ENCODE measurements at places on chromosomes 2 and 18.

DNA sequence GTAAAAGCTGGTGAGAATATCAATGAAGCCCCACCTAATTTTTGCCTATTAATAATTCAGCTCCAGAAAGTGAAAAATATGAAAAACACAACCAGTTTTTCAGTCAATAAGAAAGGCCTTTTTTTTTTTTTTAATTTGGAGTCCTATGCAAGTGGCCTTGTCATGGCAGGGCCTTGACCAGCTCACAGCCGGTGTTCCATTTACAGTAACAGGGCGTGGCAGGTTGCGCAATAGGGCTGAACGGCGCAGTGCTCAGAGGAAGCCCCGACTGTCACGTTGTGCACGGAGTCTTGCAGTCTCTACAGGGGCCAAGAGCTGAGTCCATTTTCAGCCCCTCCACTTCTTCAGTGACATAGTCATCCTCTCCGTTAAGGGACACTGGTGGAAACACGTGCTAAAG is 184.1 kb upstream of the FN1 start:
- DNase-seq: no peak

DNA sequence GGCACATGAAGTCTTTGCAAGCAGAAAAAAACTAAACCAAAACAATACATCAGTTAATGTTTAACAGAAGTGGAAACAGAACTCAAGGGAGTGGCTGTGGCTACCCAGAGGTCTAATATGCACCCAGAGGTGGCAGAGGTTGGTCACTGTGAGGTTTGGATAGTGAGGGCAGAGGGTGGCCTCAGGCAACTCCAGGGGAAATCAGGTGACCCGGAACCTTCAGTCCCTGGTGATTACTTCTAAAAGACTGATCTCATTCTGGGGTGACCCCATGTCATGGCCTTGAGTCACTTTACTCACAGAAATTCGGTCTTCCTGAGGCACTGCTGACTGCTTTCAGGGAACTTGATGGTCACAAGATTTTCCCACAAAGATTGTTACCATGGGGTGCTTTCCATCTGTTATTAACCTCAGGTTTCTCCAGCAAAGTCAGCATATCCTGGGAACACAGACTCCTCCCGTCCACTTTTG is 99.4 kb downstream of the TMEM17 start:
- DNase-seq: no peak

DNA sequence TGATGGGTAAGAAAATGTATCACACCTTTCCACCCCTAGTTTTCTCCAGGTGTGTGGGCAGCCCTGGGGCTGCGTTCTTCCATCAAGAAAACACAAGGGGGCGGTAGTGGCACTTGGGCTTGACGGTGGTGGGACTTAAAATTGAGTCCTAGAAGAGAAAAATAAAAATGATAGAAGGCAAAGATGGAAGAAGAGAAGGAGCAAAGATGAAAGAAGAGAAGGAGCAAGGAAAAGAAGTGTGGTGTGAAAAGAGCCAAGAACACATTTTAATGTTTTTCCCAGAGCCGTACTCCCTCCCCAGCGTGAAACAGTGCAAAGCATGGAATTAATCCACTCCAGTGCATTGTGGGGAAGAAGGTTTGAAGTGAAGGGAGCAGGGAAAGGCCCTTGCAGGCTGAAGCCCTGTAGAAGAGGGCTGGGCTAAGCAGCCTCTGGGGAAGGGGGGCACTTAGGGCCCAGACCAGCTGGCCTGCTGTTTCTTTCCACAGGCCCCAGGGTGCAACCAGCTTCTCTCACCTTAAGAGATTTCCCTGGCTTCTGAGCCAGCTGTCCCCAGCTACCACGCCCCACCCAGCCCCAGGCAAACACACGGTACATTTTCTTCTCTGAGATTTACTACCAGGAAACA is 256.8 kb downstream of the RNF152 start:
- peak; percentile 50 for DNase-seq

- peak; percentile 18 for DNase-seq
These were observed 50.6 kb upstream of the MAPRE2 start for GRCh38 chr18:34990597-34990996.

GRCh38 chr18:14921547-14921946 is 173.6 kb downstream of the ANKRD30B start:
- no peak for DNase-seq

DNA sequence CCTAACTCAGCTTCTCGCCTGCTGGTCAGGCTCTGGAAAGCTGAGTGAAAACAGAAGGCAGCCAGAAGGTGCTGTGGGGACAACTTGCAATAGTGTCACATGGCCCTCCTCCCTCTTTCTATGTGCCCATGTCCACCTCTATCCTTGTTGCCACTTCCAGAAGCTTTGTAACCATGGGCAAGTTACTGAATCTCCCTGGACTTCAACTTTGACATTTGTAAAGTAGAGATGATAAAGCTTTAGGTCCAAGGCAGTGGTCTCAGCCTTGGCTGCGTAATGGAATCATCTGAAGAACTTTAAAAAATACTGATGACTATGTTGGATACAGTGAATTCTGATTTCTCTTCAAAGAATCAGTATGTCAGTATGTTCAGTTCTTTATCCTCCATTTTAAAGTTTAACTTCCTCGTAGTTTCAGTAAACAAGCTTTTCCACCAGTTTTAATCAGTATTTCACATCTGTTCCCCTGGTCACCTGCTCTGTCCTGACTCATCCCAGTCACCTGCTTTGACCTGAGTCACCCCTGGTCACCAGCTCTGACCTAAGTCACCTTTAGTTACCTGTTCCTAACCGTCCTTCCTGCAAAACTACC is 245.2 kb upstream of the STON1 start:
- no peak for DNase-seq

DNA sequence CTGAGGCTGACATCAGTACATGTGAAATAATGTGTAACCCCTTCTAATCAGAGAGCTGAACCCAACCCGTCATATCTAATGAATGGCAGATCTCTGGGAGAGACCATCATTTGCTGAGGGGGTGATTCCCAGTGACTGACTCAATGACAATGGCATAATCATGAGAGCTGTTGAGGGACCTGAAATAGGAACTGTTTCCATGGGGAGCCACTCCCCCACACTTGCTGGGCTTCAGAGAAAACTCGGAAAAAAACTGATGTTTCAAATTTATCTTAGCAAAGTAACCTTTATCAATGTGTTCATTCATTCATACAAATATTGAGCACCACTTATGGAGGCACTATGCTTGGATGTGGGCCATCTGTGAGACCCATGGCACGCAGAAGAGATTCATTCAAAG is 93.4 kb upstream of the ZBTB14 start:
- DNase-seq: no peak

DNA sequence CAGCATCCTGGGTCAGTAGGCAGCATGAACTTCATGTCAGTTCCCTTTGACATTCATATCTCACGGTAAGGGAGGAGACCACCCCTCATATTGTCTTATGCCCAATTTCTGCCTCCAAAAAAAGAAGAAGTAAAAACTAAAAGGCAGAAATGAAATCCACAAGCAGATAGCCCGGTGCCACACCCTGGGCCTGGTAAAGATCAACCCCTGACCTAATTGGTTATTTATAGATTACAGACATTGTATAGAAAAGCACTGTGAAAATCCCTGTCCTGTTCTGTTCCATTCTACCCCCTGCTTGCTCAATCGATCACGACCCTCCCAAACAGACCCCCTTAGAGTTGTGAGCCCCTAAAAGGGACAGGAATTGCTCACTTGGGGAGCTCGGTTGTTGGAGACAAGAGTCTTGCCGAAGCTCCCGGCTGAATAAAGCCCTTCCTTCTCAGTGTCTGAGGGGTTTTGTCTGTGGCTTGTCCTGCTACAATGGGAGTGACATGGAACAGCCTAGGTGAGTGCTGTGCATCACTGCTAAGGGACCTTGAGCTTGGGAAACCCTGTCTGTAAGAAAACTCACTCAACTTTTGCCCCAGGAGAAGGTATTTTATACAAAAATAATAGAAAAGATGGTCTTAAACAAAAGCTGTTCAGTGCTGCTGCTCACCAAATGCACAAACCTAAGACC is 11.1 kb downstream of the NDUFV2 start:
- no peak for DNase-seq
